ENCODE measurements at places on chromosomes 5 and 9.

DNA sequence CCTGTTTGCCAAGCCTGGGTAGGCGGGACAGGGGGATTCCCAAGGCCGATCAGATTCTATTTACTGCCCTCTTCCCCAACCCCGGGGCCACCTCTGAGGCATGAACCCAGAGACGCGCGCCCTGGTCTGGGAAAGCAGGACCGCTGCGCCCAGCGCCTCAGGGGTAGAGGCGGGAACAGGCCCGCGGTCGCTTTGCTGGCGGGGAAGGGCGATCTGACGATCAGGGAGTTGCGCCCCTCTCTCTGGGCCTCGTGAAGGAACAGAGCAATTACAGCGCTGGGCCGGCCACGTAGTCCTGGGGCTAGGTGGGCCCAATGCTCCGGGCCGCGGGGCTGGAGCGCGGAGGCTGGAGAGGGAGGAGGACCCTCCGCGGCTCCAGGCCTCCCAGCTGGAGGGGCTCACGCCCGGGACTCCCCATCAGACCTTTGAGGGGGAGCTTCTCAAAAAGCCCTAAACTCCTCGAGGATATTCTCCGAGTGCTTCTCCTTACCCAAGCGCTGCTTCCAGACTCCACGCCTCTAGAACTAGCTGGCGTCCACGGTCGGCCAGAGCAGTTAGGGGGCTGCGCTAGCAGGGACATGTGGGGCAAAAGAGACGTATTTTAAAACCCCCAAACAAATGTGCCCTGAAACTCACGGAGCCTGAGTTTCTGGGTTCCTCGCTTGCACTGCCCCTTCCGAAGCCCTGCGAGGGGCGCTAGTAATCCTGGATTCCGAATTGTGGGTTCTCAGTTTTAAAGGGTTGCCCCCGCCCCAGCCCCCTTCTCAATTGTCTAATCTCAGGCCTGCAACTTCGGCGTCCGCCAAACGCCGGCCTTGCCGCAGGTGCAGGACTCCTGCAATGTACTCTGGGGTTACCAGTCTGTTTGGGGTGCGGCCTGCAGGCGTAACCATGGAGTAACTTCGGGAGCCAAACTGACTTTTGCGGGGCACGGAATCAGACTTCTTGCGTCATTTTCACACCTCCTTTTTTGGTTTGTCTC, 57.6 kb downstream of the TMEM174 start:
- no peak for DNase-seq

- DNase-seq = peak; percentile 21
Observed at GRCh38 chr9:131046581-131047202, 37.7 kb downstream of the LAMC3 start.

DNA sequence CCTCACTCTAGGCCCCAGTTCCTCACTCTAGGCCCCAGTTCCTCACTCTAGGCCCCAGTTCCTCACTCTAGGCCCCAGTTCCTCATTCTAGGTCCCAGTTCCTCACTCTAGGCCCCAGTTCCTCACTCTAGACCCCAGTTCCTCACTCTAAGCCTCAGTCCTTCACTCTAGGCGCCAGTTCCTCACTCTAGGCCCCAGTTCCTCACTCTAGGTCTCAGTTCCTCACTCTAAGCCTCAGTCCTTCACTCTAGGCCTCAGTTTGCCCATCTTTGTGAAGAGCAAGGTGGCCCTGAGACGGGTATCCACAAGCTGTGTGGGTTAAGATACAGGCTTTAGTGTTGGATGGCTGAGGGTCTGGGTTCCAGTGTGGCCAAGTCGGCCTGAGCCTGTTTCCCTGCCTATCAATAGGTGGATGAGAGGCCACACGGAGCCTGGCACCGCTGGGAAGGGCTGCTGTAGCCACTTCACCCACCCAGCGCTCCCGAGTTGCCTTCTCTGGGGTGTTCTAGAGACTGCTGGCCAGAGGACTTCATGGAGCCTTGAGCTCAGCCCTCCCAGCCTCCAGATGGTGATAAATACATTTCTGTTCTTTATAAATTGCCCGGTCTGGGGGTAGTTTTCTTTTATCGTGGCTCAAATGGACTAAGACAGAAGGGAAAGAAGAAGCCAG, 150.2 kb downstream of the RXRA start:
- DNase-seq = no peak

GRCh38 chr9:110874963-110875674, 163.2 kb downstream of the LPAR1 start:
- DNase-seq = no peak

- no peak for DNase-seq
Observed at GRCh38 chr5:4418084-4418483, 722.0 kb upstream of the ADAMTS16 start.

- DNase-seq = no peak
Observed at GRCh38 chr9:91214086-91214485, 147.6 kb downstream of the AUH start.

GRCh38 chr5:6590581-6590980, 42.3 kb downstream of the NSUN2 start:
- no peak for DNase-seq

DNA sequence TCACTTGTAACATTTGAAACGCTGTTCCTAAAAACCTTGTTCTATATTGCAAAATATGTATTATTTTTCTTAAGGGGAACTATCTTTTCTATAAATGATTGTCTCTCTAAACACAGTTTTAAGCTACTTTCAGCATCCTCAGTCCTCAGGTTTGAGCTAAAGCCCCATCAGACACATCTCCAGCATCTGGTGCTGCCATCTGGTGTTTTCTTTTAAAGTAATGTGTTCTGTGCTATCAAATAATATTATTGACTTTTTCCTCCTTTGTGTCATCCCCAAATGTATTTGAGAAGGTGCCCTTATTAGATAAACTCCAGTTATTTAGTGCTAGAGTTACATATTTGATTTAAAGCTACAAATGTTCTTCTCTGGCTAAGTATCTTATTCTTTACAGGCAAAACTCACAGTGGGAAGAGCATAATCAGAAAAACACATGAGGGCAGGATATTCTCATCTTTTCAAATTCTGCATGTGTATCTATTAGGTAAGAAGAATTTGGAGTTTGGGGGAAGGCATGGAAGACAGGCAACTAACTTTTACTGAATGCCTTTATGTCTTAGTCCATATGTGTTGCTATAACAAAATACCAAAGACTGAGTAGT, 27.5 kb downstream of the ZNF474 start:
- DNase-seq = no peak

GRCh38 chr5:149586708-149587318, 5.5 kb downstream of the ARHGEF37 start:
- DNase-seq = no peak

All from stimulated activated CD8-positive, alpha-beta memory T cell treated with anti-CD3 and anti-CD28 coated beads, Interleukin-7, amount 100 ng/mL, for 1 hour (primary cell).